Activated naive CD8-positive, alpha-beta T cell treated with anti-CD3 and anti-CD28 coated beads for 36 hours (primary cell): ENCODE measurements at places on chromosomes 6 and 20. TPM values are rescaled to one million over a fixed set of nuclear protein-coding genes. Genes with fewer than 3 reads are reported as not detected.

SOX4 gene
- 0.54 TPM for total RNA-seq

SOX18 gene
- not detected for total RNA-seq

SNPH gene
- total RNA-seq: 3.2 TPM

PEX3 gene
- 31.3 TPM for total RNA-seq

SPATA25 gene
- total RNA-seq: 1.0 TPM

HEY2 gene
- not detected for total RNA-seq

ELOVL4 gene
- total RNA-seq: 1.7 TPM
